ENCODE measurements at places on chromosomes 13 and 19.

GRCh38 chr13:24092108-24092507 lies 68.4 kb upstream of the SPATA13 start:
- no peak for DNase-seq

DNA sequence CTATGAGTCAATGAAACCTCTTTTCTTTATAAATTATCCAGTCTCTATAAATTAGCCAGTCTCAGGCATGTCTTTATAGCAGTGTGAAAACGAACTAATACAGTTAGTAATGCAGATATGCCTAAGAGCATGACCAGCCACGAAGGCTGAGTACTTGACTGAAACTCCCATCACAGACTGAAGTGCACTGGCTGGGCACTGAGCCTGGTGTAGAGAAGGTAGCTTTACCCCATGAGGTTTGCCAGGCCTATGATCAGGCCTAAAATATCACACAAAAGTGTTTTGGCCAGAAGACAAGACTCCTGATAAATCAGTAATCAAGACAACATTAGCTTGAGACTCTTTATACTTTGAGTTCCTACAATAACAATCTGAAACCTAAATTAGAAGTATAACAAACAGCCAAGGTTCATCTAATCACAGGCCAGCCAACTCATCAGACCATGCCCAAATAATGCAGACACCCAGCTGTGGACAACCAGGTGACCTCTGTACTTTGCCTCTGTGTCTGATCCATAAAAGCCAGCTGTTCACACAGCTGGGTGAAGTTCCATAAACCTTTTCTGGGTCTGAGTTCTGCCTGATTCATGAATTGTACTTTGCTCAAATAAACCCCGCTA lies 771.8 kb upstream of the SLITRK1 start:
- DNase-seq, result no peak

DNA sequence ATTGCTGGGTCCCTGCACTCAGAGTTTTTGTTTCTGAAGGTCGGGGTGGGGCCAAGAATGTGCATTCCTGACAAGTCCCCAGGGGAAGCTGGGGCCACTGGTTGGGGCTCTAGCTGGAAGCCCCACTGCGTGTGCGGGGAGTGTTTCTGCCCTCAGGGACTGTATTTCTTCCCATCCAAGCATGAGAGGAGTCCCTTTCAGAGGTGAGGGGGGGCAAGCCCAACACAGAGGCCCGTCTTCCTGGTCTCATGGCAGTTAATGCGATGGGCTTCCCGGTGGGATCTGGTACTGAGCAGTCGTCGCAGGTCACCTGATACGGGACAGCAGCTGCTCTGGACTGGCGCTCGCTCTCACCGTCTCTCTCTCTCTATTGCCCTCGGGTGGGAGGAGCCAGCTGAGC lies 50.4 kb downstream of the GPR12 start:
- no peak for DNase-seq

GRCh38 chr19:30686826-30687566 lies 314.8 kb downstream of the ZNF536 start:
- DNase-seq, result no peak

DNA sequence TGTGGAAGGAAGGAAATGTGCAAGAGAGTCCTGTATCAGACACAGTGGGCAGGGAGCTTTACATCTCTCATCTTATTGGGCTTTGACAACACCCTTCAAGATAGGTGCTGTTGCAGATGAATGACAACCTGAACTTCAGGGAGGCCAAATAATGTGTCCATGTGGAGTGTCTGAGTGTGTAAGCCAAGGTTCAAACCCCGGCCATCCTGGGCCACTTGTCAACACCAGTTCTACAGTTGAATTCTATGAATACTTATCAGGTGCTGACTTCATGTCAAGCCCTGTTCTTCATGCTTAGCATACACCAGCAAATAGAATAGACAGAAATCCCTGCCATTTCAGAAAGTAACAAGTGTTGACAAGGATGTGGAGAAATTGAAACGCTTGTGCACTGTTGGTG lies 354.4 kb downstream of the KCNRG start:
- DNase-seq, result no peak

DNA sequence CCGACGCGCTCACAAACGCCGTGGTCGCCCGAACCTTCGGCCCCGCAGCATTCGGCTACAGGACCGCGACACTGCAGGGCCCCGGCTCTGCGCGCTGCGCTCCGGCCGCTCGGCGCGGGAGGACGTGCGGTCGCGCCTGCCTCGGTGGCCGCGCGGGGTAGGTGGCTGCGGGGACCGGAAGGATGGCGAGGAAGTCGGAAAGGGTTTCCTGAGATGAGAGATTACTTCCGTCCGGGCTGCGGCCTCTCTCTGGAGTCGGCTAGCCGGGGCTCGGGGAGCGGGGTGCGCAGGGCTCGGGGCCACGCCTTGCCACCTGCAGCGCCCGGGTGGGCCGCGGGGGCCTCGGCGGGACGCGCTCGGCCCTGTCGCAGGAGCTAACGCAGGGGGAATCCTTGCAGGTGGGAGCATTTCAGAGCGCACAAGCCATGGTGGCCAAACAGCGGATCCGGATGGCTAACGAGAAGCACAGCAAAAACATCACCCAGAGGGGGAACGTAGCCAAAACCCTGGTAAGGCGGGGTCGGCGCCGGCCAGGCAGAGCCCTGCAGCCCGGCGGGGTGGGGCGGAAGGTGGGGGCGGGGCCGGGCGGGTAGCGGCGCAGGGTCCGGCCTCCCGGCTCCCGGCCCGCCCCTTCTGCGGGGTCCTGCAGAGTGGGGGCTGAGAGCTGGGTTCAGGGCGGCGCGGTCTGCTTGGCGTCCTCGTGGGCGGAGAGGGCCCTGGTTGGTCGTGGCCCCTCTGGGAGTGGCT lies at the start of gene SERP2:
SERP2 (plus strand) TSS at position 224 of the 747 bp plus-strand sequence; CDS start at position 426, 202 bp downstream.
- no peak for DNase-seq

GRCh38 chr19:55284405-55285058 lies 735 bp downstream of the BRSK1 start:
- no peak for DNase-seq

DNA sequence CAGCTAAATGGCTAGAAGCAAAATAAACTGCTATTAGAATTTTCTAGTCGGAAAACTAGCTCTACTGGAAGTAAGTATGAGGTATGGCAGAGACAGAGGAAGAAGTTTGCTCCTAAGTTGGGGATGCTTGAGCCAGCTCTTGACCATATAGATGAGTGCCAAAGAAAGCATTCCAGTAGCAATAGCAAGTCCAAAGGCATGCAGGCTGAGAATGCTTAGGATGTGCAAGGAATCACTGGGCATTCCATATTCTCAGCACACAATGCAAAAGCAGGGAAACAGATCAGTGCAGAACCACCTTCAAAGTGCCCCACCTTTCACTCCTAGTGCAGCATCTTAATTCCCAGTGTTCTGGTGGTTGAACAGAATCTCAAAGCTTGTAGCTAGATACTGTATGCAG lies 32.9 kb downstream of the SERTM1 start:
- DNase-seq, result no peak

DNA sequence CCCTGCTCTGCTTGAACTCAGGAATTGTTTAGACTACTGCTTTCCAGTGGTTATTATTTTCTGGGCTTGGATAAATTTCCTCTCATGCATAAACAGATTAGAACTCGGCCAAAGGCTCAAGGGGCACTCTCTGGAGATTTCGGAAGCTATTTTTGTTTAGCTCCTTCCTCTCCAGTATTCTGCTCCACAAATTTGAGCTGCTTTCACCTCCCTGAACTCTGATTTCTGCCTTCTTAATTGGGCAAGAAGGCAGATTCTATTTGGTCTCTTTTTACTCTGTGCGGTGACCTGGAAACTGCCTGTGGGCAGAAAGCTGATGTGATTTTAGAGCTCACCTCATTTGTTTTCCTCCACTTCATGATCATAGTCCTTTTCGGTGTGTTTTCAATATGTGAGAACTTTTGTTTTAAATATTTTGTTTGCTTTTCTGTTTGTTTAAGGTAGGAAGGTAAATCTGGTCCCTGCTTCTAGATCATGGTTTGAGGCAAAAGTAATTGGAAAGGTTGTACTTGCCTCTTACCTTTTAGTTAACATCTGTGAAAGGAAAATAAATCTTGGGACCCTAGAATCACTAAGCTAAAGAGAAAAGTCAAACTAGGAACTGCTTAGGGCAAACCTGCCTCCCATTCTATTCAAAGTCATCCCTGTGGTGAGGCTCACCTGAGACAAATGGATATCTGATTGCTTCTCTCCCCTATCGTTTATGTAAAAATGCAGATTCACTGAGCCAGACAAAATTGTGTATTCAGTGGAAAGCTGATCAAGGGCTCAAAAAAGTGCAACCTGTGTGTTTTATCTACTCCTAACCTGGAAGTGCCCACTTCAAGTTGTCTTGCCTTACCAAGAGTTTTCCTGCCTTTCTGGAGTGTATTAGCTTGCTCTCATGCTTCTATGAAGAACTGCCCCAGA lies 714.7 kb upstream of the PCDH20 start:
- DNase-seq, result no peak

- DNase-seq, result no peak
Measured at GRCh38 chr13:45368571-45368970, 27.6 kb upstream of the TPT1 start.

- DNase-seq, result no peak
Measured at GRCh38 chr13:61546413-61546812, 130.8 kb upstream of the PCDH20 start.

- DNase-seq, result no peak
Measured at GRCh38 chr13:23007426-23007825, 173.4 kb upstream of the SGCG start.

DNA sequence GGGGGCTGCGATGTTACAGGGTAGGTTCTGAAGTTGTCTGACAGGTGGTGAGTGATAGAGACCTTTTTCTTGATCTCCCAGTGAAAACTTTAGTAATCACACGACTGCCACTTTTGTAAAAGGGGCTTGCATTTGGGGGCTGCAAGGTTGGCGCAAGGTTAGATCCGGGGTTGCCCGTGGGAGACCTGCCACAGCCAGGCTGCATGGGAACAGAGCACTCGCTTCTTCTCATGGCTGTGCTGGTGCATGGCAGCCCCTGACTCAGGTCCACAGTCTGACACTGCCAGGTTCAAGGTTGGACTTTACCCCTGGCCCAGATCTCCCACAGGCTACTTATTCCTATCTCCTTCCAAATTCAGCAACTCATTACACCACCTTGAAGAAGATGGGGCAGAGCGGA lies 1190.4 kb downstream of the UQCRFS1 start:
- no peak for DNase-seq

GRCh38 chr19:50333737-50334617 lies 4.8 kb upstream of the KCNC3 start:
- no peak for DNase-seq

DNA sequence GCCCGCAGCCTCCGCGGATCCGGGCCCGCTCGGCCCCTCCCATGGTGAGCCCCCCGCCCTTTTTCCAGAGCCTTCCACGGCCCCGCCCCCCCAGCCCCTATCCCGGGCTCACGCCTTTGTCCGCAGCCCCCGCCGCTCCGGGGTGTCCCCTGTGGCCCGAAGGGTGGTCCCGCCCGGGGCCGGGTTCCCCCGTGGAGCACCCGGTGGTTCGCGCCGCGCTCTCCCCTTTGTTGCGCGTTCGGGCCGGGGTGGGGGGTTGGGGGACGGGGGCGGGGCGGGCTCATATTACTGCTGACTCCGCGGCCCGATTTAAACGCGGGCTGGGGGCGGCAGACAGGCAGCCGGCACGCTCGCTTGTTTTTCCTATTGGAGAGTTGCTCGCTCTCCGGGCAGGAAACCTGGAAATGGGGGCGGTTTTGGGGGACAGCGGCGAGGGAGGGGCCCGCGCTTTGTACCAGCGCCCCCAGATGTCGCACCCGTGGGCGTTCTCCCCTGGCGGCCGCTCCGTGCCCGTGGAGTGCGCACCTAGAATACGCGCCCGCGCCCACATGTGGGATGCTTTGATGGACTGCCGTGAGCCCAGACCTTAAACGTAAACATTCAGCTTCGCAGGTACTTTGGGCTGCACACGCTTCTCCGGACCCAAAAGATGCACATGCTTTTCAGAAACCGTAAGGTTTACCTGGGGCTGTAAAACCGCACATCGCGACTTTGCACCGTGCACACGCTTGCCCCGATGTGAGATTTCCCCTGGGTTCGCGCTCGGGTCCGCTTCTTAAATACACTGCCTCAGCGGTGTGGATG lies 699 bp downstream of the PTOV1 start:
- DNase-seq, result no peak

DNA sequence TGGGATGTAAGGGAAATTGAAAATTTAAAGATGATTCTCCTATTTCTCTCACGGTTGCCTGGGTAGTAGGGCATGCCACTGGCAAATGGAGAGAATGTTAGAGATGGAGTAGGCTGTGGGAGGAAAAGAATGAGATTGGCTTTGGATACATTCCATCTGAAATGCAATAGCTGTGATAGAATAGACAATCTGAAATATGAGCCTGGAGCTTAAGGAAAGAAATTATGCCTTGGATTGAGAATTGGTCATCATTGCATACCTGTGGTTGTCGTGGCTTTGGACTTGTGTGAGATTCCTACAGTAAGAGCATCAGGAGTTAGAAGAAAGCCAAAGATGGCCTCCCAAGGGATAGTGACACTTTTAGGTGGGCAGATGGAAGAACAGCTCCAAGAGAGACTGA lies 305.1 kb upstream of the SLC10A2 start:
- no peak for DNase-seq

- DNase-seq, result no peak
Measured at GRCh38 chr13:40153516-40153915, 498.1 kb downstream of the COG6 start.

- no peak for DNase-seq
Measured at GRCh38 chr19:41868120-41868988, 8.3 kb downstream of the RPS19 start.

GRCh38 chr19:16288544-16288943 lies 36.1 kb upstream of the KLF2 start:
- DNase-seq, result no peak

GRCh38 chr19:3834349-3835054 lies 34.3 kb downstream of the ZFR2 start:
- DNase-seq, result no peak

GRCh38 chr19:40690050-40690692 lies at the start of gene NUMBL:
Gene NUMBL, minus strand, starts transcription at chr19:40690651. Its CDS starts 168 bp downstream, at chr19:40690483.
- no peak for DNase-seq

DNA sequence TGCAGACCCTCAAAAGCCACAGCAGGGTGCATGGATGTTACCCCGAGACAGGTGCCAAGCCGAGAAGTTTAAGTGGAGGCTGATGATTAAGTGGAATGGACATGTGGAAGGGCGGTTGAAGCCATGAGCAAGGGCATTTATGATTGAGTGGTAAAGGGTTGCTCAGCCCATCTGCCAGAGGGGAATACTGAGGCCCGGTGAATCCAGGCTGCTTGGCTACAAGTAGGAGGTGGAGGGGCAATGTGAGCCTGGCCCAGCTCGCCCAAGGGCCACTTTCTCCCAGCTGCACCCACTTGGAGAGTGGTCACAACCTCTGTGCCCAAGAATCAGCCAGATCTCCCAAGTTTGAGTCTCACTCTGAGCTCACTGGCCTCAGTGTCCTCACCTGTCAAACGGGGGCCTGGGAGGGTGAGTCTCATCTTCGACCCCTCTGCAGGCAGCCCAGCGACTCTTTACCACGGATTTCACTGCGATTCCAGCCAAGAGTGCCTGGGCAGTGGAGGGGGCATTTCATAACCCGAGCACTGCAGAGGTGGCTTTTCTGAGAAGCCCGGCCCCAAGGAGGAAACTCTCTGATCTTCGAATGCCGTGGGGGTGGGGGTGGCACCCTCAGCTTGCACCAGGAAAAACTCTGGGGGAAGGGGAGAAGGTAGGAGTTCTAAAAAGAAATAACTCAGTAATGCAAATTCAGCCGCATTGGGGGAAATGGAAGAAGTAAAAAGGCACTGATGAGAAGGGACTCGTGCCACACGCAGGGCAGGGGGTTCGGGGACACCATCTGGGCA lies 62.9 kb upstream of the KLF2 start:
- DNase-seq, result no peak
